Stimulated activated CD4-positive, alpha-beta T cell treated with anti-CD3 and anti-CD28 coated beads, TNF-alpha, amount 100 ng/mL, for 4 hours (primary cell): ENCODE measurements at places on chromosomes 6 and 20.
A peak's percentile ranks its signal among the peaks of the same experiment; 100 is the strongest.

DNA sequence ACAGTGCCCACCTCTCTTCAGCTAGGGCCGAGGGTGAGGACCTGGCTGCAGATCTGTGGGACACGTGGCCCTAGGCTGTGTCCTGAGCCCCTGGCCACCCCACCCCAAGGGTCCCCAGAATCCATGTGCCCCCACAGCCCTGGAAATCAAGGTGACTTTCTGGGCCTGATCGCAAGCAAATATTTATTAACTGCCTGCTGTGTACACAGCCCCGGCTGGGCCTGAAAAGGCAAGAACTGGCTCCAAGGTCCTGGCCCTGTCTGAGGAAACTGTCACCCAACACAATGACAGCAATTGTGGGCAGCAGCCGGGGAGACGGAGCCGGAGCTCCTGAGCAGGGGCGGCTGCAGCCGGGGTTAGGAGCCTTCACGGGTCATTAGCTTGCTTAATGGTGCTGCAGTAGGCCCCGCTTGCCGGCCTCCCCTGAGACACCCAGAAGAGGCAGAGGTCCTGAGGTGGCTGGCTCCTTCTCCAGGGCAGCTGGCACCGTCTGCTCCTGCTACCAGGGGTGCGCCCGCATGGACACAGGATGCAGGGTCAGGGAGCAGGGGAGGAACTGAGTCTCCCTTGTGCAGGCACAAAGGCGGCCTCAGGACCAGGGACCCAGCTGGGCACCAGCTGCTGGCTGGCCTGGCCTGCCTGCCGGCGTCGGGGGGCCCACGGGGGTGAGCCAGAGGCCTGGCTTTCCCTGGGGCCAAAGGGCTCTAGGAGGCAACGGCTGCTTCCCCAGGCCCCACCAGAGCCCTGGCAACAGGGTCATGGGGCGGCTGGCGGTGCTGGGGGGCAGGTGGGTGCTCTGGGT, 24.1 kb downstream of the NPEPL1 start:
- no peak for DNase-seq

DNA sequence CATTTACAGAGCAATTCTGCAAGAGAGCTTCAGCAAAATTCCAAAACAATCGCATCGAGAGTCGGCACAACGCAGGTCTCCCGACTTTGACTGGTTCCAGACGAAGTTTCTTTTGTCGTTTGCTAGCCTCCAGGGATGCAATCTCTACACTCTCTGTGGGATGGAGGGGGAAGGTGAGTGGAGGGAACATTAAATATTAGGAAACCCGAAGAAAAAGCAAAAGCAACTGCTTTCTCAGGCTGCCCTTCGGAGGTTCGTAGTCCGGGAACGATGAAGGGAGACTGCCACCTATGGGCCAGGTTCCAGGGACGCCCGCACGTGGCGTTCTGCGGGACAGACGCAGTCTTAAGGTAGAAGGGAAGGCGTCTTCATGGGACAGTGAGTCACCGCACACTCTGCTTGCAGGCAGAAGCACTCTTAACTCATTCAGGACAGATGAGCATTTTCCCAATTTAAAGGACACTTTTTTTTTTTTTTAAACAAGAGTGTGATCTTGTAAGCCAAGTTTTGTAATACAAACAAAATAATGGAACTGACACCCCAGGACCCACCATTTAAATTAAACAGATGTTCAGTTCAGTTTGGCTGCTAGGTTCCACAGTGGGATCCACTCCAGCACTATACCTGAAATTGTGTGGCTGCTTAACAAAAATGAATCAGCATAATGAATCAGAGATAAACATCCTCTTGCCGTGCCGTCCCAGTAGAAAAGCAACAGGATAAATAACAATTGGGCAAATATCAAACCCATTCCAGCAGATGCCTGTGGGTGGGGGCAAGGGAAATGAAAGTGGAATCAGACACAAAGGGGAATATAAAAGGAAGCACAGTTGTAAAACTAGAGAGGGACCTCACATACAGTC, 65.8 kb upstream of the ARMC2 start:
- peak; percentile 65 for DNase-seq

DNA sequence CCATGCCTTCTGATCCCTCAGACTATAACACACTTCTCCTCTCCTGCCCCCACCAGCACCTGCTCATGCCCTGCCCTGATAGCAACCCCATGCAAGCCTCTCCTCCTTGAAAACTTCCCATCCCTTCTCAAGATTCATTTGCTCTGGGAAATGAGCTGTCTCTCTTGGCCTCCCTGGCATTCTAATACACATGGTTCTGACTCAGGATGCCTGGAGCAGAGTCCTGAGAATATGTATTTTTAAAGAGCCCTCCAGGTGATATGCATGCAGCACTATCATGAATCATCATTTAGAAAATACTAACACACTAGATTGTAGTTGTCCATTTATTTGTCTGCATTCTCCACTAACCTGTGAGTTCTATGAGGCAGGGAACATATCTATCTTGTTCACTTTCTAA, 26.6 kb downstream of the HDGFL1 start:
- no peak for DNase-seq

DNA sequence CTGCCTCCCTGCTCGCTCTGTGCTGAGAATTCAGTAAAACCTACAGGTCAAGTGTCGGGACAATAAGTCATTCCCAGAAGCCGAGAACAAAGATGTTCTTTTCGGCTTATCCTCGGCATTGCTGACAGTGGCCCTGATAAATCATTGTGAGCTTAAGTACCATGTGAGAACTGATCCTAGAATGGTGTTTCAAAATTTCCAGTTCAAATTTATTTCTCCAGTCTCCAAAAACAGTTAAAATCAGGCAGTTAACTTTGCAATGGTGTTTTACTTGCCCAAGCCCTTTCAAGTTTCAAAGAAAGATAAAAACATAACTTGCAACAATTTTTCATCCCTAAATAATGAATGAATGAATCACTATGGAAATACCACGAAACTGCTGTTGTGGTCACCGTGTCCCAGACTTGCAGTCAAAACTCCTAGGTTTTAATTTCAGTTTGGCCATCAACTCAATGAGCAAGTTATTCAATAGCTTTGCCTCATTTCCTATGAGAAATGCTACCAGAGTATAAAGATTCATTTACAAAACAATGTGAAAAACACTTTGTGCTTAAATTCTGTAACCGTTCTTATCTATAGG, 4.3 kb downstream of the ATP5F1E start:
- DNase-seq = no peak

DNA sequence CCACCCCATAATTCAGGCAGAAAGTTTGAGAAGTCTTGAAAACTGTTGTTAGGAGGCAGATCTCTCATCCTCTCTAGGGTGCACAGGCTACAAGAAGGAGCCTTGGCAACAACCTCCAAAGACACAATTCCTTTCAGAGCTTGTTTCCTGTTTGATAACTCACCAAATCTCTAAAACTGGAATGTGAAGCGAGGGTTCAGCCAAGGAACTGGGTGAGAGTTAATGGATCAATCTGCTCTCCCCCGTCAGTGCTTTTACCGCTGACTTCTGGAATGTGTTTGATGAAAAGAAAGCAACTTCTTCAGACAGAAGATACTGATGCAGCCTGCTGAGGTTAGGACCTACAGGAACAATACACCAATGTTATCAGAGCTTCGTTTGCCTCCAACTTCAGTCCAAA, 171.8 kb upstream of the BMP2 start:
- no peak for DNase-seq

DNA sequence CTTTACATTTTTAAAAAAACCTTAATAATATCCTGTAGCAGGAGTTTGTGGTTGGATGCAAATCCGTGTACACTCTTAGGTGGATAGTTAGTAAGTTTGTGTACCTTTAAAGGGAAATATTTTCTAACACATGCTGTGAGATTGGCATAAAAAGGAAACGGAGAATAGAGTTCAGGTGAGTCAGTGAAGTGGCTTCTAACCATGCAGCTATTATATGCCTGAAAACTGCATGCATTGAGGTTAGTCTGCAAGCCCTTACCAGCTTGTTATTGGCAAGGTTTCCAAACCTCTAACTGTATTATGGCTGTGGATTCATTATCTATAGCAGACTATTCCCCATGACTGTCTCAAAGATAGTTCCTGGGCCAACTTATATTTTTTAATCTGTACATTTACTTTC, 420.6 kb upstream of the MMS22L start:
- DNase-seq = no peak

DNA sequence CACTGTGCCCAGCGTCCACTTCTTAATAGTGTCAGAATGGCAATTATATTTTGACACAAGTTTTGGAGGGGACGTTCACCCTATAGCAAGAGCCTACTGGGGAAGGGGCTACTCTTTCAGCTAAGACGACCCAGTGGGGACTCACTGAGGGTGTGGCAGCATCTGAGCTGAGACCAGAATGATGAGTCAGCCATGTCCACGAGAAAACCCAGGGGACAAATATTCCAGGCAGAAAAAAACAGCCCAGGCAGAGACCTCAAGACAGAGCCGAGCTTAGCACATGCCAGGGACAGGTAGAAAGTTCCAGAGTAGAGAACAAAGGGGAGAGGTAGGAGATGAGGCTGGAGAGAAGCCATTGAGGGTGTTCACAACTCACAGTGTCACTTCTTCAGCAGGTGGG, 11.2 kb downstream of the CNBD2 start:
- no peak for DNase-seq

DNA sequence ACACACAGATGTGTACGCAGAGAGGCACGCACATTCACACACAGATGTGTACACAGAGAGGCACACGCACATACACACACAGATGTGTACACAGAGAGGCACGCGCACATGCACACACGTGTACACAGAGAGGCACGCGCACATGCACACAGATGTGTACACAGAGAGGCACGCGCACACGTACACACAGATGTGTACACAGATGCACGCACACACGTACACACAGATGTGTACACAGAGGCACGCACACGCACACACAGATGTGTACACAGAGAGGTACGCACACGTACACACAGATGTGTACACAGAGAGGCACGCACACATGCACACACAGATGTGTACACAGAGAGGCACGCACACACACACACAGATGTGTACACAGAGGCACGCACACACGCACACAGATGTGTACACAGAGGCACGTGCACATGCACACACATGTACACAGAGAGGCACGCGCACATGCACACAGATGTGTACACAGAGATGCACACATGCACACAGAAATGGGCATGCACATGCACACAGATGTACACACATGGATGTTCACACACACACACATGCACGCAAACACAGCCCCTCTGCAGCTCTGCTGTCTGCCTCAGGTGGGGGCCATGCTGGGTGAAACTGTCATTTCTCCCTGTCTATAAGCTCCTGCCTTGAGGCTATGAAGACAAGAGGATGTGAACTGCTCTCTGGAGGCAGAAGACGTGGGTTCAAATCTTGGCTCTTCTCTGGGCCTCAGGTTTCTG, 14.3 kb upstream of the MYT1 start:
- no peak for DNase-seq

DNA sequence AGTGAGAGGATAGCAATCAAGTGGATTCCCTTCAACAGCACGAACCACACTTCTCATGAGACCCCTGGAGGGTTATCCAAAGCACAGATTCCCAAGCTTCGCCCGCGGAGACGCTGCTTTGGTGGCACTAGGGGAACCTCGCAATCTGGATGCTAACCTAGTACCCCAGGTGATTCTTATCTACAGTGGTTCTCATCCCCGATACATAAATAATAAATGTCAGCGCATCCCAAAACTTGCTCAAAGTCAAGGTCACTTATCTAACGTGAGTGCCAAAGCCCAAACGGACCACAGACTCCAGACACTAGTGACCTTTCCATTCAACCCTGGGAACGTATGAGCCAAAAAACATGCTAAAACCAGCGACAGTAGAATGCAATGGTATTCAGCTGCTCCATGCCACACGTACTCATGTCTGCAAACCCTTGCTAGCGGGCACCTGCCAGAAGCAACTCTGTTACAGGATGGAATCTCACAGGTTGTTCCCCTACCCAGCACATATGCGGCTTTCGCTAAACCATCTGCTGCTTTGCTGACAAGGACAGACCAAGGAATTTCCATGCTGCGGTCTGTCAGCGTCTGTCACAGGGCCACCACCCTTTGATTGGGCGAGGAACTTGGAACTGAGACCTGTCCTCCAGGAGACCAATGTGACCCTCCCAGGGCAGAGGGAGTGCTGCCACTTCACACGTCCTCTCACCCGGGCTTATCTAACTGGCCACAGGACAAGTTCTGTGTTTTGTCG, 16.8 kb downstream of the MYLK4 start:
- no peak for DNase-seq

DNA sequence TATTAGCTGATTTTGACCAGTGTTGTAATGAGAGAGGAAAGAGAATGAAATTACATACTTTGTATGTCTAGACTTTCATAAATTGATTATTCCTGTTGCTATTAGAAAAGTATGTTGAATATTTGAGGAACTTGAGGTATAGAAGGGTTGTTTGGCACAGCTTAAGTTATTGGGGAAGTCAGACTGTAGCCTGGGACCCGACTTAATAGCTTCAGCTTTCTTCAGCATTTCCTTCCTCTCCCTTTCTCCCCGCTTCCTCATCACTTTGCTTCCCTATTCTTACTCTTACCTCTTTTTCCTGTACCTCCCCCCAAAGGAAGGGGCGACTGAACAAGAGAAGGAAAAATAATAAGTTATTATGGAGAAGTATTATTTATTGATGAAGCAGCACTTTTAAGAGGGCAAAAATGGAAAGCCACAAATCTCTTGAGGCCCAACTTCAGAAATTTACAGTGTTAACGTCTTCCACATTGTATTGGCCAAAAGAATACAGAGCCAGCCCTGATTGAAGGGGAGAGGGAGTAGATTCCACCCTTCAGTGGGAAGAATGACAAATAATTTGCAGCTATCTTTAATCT, 7.4 kb downstream of the SENP6 start:
- DNase-seq = no peak

GRCh38 chr6:40760887-40761286, 173.7 kb upstream of the LRFN2 start:
- no peak for DNase-seq

DNA sequence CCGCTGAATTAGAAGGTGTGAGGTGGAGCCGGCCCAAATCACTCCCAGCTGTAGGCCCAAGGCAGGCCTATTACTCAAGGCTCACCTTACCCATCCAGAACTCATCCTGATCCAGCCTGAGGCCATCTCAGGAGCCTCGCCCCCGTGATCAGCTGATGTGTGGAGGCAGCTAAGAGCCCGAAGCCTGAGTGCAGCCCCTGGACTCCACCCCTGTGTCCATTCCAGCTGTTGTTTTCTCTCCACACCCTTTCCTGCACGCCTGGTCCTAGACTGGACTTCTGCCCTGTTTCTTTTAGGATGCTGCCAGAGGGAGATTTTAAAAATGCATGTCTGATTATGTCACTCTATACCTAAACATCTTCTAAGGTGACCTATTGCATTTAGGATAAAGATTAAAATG, 124.7 kb upstream of the SUPT3H start:
- no peak for DNase-seq

DNA sequence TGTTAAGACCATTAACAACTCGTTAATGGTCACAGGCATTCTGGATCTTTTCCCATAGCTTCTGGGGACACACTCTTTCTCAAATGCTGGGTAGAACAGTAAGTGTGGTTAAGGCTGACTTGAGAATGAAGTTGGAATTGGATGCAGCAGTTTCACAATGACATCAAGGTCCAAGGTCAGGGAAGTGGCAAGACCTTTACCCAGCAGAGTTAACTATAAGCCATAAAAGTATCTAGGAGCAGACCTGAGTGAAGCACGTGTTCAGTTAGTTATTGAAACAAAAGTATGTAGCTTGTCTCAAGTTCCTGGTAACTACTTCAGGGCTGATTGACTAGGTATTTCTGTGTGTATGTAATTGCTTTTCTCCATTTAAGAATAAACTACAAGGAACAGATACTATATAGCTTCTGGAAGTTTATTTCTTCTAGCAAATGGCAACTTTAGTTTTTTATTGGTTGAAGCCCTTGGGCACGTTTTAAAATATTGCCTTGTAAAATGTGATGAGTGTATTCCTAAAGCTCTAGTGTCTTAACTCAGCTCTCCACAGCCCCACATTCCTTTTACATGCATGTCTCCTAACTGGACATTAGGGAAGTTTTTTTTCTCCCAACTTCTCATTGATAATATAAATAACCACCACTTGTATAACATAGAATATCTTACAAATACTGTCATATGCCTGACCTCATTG, 479.0 kb upstream of the CITED2 start:
- no peak for DNase-seq
